SK-N-SH treated with all-trans-retinoic acid at 6 μM for 48 hours (cell line): ENCODE measurements at places on chromosomes 3 and 15.
A peak's percentile ranks its signal among the peaks of the same experiment; 100 is the strongest.

- no peak for ATAC-seq
These were observed 49.3 kb downstream of the ADAMTS7 start for GRCh38 chr15:78761891-78762385.

DNA sequence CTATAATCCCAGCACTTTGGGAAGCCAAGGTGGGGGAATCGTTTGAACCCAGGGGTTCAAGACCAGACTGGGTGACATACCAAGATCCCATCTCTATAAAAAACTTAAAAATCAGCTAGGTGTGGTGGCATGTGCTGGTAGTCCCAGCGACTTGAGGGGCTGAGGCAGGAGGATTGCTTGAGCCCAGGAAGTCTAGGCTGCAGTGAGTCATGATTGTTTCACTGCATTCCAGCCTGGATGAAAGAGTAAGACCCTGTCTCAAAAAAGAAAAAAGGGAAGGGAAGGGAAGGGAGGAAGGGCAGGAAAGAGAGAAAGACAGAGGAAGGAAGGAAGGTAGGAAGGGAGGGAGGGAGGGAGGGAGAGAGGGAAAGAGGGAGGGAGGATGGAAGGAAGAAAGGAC lies 133.7 kb upstream of the LRRN1 start:
- no peak for ATAC-seq

GRCh38 chr3:62421207-62421606 lies 47.9 kb upstream of the FEZF2 start:
- ATAC-seq = no peak

DNA sequence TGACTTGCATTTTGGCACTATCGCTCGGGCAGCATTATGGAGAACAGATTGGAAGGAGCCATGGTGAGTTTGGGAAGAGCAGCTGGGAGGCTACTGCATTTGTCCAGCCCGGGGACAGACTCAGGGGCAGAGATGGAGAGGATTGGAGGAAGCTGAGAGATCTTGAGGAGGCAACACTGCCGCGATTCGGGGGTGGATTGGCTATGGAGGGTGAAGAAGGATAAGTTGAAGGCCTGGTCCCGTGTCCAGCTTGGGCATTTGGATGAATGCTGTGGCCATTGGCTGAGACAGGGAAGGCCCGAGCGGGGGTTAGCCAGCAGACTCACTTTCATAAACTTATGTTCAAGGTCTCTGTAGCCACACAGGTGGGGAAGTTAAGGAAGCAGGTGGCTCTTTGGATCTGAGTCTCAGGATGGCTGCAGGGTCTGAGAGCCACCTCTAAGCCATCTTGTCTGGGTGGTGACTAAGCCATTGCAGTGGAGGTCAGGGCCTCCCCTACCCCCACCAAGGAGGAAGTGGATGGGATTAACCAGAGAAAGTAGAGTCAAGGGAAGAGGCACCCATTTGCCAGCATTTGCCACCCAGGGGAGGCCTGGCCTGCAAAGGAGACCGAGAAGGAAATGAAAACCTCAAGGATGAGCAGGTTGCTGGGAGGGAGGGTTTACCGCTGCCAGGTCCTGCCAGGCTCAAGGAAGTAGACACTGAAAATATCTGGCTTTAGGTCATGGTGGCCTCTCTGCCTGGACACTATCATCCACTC lies 144.0 kb upstream of the TLE3 start:
- ATAC-seq = no peak

- ATAC-seq = no peak; the same call in 2 of the 3 replicates
These were observed 135.0 kb downstream of the STAG1 start for GRCh38 chr3:136617198-136617597.

GRCh38 chr15:68808770-68809169 lies 11.9 kb downstream of the ANP32A start:
- no peak for ATAC-seq

DNA sequence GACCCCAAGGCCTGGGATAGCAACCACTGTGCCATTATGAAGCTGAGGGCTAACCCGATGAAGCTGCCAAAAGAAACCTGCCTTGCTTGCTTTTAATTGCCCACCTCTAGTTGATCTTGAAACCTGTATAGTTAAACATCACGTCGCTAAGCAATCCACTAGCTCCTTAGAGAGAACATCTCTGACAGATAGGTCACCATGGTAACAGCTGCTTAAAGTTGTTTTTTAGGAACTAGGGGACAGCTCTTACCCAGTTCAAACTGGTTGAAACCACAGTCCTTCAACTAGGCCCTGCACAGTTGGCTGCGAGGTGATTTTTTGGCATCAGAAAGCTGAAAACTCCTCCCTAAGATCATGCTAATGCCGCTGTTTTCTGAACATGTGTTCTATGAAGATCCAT lies 135.7 kb downstream of the EBLN2 start:
- ATAC-seq = no peak

DNA sequence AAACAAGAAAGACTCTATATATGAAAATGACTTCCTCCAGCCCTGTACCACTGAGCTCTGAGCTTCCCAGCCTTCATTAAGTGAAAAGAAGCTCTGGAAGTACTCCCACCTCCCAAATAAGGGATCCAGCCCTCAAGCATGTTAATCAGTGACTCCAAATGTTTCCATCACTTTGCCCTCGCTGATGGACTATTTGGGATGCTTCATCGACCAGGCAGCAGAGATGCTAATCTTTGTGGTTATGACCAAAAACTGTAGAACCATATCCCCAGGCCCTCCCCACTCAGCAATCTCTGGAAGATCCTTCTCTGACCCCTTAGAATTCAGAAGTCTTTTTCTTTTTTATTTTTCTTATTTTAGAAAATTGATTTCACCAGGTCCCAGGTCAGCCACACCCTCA lies 2.3 kb upstream of the CTDSPL start:
- no peak for ATAC-seq

GRCh38 chr3:177551431-177551836 lies 354.2 kb upstream of the TBL1XR1 start:
- peak; percentile 28; the same call in 1 of the 3 replicates for ATAC-seq

GRCh38 chr15:40302981-40303380 lies 4.8 kb downstream of the PLCB2 start:
- ATAC-seq = no peak

- no peak for ATAC-seq
These were observed 133.8 kb downstream of the EPHB1 start for GRCh38 chr3:134928819-134929218.

DNA sequence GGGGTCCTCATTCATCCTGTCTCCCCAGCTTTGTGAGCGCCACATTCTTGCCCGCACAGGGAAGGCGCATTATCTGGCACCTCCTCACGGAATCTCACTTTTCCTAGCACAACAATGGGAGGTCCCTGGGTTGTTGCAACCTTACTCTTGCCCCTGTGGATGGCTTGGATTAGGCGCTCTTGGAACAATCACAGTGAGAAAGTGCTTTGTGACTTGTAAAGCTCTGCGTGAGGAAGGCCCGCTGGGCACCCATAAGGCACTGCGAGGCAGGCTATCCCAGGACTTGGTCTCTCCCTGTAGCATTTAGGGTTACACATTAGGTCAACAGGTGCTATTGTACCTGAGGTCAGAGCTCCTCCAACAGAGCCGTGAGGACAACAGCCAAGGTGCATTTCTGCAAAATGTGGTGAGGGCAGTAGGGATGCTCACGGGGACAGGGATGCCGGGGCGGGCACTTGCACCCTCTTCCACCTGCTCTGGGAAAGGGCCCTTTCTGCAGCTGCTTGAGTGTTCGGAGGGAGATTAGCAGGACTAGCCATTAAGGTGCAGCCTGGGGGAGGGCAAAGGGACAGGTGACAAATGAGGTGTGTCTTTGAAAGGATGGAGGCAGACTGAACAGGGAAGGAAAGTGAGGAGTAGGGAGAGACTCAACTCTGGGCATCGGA lies 13.9 kb upstream of the LRRC15 start:
- no peak for ATAC-seq
